ENCODE measurements at places on chromosomes 4 and X.

DNA sequence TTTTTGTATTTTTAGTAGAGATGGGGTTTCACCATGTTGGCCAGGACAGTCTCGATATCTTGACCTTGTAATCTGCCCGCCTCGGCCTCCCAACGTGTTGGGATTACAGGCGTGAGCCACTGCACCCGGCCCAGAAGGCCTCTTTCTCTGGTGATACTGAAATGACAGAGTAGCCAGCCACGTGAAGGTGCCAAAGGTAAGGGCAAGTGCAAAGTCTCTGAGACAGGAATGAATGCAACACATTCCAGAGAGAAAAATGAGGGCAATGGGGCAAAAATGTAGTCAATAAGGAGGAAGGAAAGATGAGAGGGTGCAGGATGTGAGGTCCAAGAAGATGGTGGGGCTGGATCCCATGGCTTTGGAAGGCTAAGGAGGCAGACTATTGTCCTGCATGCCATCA, 176.0 kb downstream of the NR3C2 start:
- no peak overlapping the region for H3K27ac ChIP-seq
- DNase-seq = no peak
- H3K36me3 ChIP-seq = no peaks in the 10 kb centered on the region
- no peaks in the 10 kb centered on the region for H3K27me3 ChIP-seq
- no peak overlapping the region for H3K4me3 ChIP-seq

GRCh38 chr4:47747211-47747610, 90.7 kb downstream of the CORIN start:
- H3K27me3 ChIP-seq = no peaks in the 10 kb centered on the region
- no peak for DNase-seq
- H3K4me1 ChIP-seq = no peaks in the 10 kb centered on the region
- no peak overlapping the region for H3K27ac ChIP-seq
- H3K4me3 ChIP-seq = no peak overlapping the region

- no peaks in the 10 kb centered on the region for H3K27me3 ChIP-seq
- H3K27ac ChIP-seq = no peak overlapping the region
- H3K36me3 ChIP-seq = no peaks in the 10 kb centered on the region
- H3K4me1 ChIP-seq = no peaks in the 10 kb centered on the region
- H3K4me3 ChIP-seq = no peak overlapping the region
- no peak for DNase-seq
Observed at GRCh38 chr4:122701965-122702364, 30.5 kb upstream of the BBS12 start.

- H3K4me3 ChIP-seq = no peak overlapping the region
- DNase-seq = no peak
- H3K4me1 ChIP-seq = peaks cover 7% of the 10 kb centered on the region
Observed at GRCh38 chrX:44951572-44952067, 78.6 kb downstream of the KDM6A start.
